ENCODE measurements at places on chromosomes 2 and 18.

DNA sequence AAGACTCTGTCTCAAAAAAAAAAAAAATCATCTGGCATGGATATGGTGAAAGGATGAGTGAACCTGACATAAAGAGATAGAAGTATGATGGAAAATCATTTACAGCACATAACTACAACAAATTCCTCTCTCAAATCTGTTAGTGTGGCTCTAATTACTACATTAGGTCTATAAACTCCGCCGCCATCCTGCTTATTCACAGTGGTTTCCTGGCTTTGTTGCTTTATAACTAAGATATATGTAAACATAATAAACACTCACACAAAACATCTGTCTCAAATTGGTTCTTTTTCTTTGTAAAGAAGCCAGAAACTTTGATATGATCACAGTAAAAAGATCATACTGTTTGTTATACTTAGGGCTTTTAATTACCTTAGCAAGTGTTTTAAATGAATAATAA lies 412.6 kb upstream of the FAM98A start:
- no peak for DNase-seq

GRCh38 chr2:117980783-117981676 lies 32.8 kb downstream of the CCDC93 start:
- peak; percentile 89 for DNase-seq

DNA sequence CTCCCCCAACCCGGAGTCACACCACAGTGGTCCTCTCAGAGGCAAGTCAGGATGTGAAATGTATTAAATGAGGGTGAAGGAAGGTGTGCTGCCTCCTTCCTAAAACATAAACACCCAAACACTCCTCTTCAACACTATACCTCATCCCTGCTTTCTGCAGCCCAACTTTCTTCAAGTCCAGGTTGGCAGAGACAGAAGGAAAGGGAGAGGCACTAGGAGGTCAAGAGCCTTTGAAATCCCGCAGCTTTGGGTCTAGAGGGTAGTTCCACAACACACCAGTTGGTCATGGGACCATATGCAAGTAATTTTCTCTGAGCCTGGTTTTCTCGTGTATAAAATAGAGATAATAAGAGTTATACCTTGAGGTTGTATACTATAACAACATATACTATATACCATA lies 38.4 kb downstream of the FIGN start:
- no peak for DNase-seq

- DNase-seq = no peak
These were observed 78.0 kb downstream of the HNMT start for GRCh38 chr2:138042311-138042710.

DNA sequence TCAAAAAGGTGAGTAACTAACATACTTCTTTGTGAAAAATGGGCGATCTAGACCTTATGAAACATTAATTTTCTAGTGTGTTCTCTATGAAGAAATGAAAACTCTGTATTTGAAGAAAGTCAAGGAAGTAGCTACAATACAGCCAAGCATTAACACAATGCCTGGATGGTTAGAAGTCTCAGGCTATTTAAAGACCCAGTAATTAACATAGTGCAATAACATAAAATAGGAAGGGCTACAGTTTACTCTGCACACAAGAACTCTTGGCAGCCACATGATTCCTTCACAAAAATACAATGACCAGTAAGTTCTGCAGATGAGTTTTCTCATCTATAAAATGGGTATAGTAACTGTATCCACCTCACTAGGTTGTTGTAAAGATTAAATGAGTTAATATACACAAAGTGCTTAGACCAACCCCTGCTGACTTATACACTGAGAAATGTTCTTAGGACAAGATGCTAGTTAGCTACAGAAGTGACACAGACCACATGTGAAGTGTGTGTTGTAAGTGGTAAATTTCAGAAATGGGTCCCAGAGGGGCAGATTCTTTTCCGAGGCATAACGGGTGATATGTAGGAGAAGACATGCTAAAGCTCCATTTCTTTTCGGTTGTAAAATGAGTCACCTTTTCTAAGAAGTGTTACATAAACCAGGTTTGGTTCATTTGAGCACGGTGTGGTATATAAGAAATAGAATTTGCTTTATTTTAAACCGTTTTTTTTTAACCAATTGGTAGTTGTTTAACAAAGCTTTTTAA lies 61.8 kb downstream of the CXCR4 start:
- DNase-seq = no peak

- DNase-seq = no peak
These were observed 32.6 kb downstream of the MYO7B start for GRCh38 chr2:127568128-127568527.

DNA sequence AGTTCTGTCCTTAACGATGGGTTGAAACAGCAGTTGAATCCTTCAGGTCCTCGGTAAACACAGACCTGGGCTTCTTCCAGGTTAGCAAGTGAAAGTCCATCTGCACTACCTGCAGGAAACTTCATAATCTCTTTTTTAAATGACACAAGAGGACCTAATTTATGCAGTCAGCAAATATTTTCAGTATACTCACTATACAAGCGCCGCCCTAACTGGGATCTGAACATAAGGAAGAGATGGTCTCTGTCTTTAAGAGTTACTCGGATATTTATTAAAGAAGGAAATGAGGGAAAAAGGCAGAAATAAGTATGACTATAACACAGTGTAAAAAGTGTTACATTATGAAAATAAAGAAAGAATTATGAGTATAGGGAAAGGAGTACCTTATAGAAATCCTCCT lies 103.3 kb downstream of the NBAS start:
- no peak for DNase-seq

DNA sequence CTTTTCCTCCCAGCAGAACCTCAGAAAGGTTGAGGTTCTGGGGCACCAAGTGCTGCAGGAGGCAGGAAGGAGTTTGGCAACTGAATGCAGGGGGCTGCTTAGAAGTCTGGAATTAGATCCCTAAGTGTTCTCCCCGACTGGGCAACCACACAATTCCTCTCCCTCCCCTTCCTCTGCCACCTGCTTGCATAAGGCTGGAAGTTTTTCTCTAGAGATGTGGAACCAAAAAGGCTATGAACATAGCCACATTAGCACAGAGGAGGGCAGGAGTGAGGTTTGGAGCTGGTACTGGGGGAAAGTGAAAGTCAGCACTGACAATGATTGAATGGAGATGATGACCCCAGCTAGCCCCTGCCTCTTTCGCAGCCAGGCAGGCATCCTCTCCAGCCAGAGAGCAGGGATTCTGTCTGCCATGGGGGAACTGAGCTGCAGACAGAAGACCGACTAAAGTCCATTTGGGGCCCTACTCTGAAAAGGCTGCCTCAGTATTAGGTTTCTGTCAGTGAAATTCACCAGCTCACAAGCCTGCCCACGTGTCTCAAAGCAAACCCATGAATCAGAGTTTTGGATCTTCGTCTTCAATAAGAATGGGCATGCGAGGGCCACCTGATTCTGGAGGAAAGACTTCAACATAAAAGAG lies 87.9 kb upstream of the ITGA6 start:
- DNase-seq = peak; percentile 35

GRCh38 chr18:74249181-74249968 lies 42.4 kb downstream of the CYB5A start:
- DNase-seq = peak; percentile 38

- peak; percentile 44 for DNase-seq
These were observed 455 bp downstream of the C18orf32 start for GRCh38 chr18:49486606-49486952.

DNA sequence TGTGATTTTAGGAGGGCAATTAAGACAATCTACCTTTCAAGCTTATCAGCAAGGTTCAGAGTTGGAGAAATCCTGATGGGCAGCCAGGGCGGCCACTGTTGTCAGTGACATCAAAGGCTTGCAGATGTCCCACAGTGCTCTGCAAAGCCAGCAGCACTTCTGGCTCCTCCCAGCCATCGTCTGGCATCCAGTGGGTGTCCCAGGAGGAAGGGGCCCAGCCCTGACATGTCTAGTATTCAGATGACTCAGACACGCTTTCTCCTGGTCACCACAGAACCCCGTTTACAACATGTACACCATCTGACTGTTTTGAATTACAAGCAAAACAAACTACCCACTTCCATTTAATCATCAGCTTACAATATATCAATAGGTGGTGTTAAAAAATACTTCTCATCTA lies 61.4 kb downstream of the CYRIA start:
- no peak for DNase-seq

GRCh38 chr18:23627321-23627720 lies 35.4 kb downstream of the ANKRD29 start:
- DNase-seq = peak; percentile 96

Measured in M059J (cell line).